ENCODE measurements at places on chromosomes 4 and X. TPM values are rescaled to one million over a fixed set of nuclear protein-coding genes. Genes with fewer than 3 reads are reported as not detected.

GRCh38 chrX:108053218-108053617 lies 8.4 kb downstream of the VSIG1 start:
- DNase-seq: no peak

GRCh38 chrX:53357799-53358530 lies 64.5 kb downstream of the SMC1A start:
- peak; percentile 82 for DNase-seq

DNA sequence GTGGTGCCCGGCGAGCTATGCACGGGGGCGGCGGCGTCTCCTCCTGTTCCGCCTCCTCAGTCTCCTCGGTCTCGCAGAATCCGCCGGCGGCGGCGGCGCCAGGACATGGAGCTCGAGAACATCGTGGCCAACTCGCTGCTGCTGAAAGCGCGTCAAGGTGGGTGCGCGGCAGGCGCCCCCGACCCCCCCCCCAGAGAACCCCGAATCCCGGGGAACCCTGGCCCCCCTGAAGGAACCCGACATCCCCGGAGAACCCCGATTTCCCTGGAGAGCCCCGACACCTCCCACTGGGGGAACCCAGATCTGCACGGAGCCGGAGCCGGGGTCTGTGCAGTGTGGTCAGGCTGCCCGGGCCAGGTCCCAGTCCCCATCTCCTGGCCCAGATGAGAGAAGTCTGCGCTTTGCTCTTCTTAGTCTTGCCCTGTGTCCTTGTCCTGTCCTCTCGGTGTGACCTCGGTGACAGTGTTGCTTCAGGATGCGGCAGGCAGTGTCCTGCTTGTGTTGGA lies 648 bp downstream of the GRK4 start:
- peak; percentile 14 for DNase-seq

DNA sequence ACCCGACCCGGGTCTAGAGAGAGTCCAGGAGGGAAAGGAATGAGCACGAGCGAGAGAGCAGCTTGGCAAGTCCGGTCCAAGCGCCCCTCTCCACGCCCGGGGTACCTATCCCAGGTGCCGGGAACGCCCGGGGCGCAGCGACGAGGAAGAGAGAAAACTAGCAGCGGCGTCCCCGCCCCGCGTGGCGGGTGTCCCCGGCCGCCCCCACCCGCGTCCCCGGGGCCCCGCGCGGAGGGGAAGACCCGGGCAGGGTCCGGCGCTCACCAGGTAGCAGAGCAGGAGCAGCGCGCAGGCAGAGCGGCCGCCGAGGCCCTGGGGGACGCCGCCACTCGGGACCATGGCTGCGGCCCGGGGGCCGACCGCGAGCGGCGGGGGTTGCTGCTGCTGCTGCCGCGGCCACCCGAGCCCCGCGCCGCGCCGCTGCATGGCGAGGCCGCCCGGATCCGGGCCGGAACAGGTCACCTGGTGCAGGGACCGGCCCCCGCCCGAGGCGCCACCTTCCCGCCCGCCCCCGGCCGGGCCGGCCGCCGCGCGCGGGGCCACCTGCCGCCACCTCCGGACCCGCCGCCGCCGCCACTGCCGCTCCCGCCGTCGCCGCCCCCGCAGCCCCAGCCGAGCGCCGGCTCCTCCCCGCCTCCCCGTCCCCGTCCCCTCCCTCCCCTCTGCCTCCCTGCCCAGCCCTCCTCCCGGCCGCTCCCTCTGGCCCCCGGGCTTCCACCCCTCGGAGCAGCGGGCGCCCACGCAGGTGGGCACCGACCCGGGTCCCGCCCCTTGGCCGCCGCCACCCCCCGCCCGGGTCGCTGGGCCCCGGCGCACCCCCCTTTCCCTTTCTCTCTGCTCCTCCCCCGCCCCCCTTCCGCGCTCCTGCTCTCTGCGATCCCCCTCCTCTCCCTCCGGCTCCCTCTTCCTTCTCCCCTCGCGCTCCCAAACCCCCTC lies at the start of gene SEL1L3:
SEL1L3 (minus strand) TSS at position 578 of the 936 bp plus-strand sequence; CDS start at position 426, 152 bp downstream.
- DNase-seq: peak; percentile 52

DNA sequence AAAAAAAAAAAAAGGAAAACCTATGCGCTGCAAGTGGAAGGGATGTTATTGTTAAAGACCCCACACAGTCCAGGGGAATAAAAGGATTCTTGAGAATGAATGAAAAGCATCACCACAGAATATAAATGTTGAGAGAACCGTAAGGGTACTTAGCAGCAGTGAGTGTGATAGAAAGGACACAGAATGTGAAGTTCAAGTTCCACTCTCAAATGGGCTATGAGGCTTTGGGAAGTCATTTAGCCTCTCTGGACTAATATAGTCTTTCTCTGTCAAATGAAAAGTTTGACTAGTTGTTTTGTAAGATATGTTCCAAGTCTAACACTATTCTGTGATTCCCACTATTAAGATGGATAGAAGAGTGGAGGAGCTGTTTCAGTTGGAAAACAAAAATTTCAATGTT lies 35.8 kb upstream of the MAML3 start:
- DNase-seq: no peak

DNA sequence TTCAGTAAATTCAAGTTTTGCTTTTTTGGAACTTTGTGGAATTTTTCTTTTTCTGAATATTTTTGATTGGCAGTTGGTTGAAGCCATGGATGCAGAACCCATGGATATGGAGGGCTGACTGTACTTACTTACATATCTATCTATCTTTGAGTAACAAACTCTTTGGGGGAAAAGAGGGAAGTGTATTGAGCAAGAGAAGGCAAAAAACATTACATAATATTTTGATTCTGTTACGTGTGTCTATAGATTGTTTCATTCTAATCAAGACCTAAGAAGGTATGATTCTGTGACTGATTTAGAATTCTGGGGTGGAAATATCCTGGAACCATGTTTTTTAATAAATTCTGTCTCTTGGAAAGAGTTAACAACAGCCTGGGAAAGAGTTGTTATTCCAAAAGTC lies 31.5 kb downstream of the GRSF1 start:
- DNase-seq: no peak

- no peak for DNase-seq
Measured at GRCh38 chr4:44984083-44984482, 257.7 kb upstream of the GNPDA2 start.

GRCh38 chr4:37516057-37516775 lies 170.0 kb downstream of the RELL1 start:
- no peak for DNase-seq

DNA sequence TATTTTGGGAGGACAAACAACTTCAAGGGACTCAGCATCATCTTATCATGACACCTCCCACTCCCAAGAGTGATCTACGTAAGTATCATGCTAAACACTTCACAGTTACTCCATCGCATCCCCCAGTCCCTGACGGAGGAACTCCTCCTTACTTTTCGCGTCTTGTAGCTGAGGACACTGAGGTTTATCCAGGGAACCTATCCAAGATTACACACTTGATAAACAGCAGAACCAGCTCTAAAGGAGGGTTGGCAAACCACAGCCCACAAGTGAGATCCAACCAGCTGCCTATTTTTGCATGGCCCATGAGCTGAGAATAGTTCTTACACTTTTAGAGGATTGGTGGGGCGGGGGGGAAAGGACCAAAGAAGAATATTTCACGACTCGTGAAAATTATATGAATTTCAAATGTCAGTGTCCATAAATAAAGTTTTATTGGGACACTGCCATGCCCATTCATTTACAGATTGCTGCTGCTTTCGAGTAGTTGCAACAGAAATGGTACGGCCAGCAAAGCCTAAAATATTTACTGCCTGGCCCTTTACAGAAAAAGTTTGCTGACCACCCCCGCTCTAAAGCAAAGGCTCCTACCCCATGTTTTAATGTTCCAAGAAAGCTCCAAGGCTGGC lies 47.8 kb downstream of the SEPSECS start:
- peak; percentile 36 for DNase-seq

DNA sequence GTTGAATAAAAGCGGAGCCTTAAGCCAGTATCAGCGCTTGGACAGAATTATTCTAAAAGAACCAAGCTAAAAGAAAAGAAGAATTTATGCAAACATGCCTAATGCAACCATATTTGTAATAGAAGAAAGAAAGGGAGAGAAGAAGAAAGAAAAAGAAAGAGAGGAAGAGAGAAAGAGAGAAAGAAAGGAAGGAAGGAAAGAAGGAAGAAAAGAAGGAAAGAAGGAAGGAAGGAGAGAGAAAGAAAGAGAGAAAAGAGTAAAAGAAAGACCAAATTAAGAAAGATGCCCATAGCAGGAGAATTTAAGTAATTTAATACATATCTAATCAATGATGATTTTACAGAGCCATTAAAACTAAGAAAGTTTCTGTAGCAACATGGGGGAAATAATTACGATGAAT lies 30.9 kb upstream of the TMEM150C start:
- DNase-seq: no peak

DNA sequence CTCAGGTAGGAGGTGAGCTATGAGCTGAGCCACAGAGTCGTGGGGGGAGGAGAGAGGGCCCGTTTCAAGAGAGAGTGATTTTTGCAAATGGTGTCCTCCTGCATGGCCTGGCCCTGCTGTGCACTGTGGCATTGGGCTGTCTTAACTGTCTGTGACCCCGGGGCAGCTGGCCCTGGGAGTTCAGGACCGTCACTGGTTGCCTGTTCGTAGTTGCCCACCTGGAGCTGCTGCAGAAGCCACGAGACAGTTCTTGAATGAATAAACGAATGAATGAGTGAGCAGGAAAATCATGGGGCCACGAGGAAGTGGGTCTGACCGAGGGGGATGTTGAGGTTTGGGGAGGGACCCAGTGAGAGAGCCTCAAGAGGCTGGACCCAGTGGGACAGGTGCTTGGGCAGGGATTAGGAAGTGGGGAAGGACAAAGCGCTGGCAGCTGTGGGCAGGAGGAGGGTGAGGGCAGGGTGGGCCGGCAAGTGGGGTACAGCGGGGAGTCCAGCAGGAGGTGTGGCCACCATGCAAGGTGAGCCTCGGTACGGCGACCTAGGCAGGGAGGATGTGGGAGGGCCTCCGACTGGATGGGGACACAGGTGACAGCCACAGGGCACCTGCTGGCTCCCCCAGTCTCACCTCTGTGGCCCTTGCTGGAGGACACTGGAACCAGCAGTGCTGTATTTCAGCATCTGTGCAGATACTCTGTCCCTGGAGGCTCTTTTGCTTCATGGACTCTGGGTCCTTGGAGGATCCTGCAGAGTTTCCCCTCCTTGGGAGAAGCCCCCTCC lies 10.2 kb downstream of the RGS12 start:
- no peak for DNase-seq

- DNase-seq: no peak
Measured at GRCh38 chrX:102866981-102867656, 70.0 kb upstream of the RAB40AL start.

DNA sequence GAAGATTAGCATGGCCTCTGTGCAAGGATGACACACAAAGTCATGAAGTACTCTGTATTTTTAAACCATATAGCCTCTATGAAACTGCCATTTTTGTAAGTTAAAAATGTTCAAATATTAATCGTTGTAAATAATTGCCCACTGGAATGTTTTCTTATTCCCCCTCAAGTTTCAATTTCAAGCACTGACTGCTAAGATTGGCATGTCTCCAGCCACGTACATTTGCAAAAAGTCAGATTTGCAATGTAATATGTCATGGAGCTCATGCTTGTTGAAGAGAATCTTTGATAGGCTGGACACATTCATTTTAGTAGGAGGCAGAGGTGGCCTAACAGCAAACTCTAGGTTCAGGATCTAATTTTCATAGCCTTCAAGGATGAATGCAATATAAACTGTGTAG lies 124.7 kb downstream of the CBR4 start:
- DNase-seq: no peak

- DNase-seq: no peak
Measured at GRCh38 chr4:116480546-116480945, 604.8 kb downstream of the TRAM1L1 start.

DNA sequence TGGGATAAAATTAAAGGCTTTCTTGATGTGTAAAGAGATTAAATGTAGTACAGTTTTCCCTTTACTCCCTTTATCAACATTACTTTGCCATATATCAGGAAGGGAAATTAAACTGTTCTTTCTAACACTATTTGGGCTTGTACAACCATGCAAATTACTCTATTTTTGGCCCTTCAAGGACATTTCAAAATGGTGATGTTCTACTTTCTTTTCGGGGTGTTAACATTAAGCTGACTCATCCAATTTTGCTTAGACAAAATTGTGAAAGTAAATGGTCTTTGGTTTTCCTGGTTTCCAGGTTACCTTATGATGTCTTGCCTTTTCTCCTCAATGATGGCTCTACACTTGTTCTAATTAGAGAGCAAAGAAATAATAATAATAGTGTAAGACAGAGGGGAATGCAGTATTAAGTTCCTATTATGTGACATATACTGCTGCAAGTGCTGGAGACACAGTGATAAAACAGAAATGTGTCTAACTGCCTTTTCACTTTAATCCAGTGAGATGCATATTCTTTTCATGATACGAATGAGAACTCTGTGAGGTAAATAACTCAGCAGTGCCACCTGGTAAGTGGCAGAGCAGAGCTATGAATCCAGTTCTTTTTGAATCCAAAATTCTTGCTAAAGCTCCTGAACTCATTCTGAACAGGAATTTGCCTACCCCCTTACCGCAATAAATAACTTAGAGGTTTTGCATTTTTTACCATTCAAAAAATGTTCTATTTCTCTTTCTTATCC lies 35.7 kb upstream of the PDE5A start:
- DNase-seq: no peak

DNA sequence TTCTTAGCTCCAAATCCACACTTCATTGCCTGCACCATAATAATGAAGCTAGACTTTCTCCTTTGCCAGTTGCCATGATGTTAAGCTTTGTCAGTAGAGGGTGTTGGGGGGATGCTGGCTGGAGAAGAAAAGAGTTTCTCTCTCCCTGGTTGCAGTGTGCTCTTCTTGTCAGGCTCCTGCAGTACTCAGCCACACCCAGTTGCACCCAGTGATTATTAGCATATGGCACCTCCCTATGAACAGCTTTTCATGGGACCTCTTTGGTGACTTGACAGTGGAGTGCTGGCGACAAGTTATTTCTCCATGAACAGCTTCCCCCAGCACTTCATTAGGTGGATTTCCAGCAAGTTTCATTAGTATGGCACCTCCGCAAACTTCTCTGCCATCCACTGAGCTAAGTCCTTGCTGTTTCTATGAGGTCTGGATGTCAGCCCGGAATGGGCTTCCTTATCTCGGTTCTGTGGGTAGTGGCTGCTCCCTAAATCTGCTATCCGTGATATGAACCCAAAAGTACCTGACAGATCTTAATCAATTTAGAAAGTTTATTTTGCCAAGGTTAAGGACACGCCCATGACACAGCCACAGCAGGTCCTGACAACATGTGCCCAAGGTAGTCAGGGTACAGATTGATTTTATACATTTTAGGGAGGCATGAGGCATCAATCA lies 18.8 kb upstream of the OTUD4 start:
- no peak for DNase-seq

Gene CT45A2
- total RNA-seq: not detected

Gene REELD1
- not detected for total RNA-seq

Gene CENPE
- total RNA-seq: 6.0 TPM

Gene MAGEE2
- total RNA-seq: 0.27 TPM

Gene STBD1
- 30.9 TPM for total RNA-seq

Gene PRR27
- total RNA-seq: not detected

Gene PPP4R3C
- total RNA-seq: not detected

Gene IBSP
- total RNA-seq: not detected
